ENCODE measurements at places on chromosomes 12 and 14. TPM values are rescaled to one million over a fixed set of nuclear protein-coding genes. Genes with fewer than 3 reads are reported as not detected.

GRCh38 chr14:67817750-67818438, 1.5 kb upstream of the ZFYVE26 start:
- no peak for DNase-seq

GRCh38 chr14:91328313-91329050, 84.0 kb upstream of the GPR68 start:
- DNase-seq: no peak

GRCh38 chr14:35301735-35302528, 9.8 kb downstream of the PSMA6 start:
- DNase-seq: no peak

DNA sequence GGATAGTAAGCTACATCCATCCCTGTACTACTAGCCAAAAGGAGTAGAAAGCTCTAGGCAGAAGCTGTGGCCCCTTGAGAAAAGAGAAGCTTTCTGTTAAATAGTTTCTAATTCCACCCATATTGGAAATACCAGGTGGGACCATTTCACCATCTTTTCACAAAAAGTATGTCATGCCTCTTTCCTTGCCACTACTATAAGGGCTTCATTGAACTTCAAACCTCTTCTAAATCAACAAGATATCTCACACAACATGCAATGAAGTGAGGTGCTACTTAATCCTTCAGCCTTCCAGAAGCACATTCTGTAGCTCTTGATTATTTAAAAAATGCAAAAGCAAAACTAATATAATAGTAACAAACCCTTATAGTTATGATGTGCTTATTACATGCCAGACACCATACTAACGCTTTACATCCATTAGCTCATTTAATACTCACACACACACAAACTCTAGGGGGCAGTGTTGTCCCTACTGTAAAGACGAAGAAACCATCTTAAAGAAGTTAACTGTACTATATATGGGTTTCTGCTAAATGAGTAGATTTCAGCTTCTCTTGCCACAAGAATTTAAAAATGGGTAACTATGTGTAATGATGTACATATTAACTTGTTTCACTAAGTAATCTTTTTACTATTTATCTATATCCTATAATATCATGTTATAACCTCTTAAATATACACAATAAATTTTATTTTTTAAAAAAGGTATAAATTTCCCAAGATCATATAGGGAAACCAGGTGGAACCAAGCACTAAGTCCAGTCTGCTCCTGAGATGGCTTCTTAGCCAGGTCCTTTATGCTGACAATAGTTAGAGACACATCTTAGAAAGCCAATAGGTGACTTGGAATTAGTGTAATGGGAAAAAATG, 124.4 kb downstream of the RPS29 start:
- no peak for DNase-seq

DNA sequence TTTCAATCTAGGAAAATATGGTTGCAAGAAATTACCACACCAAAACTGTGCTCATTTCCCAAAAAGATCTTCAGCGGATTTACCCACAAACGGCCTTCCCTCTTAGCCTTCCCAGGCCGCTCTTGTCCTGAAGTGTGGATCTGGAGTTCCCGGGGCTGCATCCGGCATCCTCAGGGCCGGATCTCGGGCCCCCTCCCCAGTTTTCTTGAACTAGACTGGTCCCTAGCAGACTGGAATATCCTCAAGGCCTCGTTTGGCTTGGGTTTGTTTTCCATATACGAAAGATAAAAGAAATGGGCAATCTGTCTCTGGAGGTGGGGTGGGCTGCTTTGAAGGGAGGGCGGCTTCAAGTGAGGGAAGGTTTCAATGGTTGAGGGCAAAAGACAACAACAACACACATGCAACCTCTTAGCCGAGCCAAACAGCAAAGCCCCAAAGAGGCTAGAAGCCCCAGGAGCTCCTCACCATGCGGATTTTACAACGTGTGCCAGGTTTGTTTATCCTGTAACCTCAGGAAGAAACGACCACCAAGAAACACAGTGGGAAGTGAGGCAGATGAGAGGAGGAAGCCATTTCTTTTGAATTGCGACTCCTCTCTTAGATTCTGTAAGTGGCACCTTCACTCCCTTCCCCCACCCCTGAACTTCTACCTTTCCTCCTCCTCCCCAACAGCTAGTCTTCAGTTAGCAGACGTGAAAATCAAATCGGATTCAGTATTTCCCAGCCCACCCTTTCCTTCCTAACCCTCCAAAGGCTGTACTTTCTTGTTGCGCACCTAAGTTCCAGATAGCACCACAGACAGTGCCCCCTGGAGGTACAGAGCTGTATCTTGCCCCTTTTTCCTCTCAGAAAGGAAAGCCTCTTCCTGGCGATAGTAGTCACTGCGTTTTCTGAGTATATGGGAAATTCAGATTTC, 2.6 kb downstream of the MYF6 start:
- no peak for DNase-seq

The ACOT6 gene
- not detected for total RNA-seq
